ENCODE measurements at places on chromosomes 4 and X.

DNA sequence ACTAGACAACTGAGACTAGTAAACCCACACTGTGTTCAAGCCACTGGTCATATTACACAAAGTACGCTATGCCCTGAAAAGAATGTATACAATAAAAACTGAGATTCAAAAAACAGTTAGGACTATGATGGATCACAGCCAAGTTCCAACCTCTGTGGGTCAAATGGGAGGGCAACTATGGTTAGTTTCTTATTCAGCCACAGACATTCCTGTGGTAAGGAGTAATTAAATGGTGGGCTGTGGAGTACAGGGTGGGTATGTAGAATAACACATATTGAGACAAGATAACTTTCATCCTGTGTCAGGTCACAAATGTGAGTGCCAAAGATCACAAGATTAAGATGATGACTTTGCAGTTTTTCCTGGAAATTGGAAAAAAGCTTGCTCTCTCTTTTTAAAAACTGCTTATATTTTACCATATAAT lies 167.2 kb downstream of the NPNT start:
- DNase-seq: no peak

DNA sequence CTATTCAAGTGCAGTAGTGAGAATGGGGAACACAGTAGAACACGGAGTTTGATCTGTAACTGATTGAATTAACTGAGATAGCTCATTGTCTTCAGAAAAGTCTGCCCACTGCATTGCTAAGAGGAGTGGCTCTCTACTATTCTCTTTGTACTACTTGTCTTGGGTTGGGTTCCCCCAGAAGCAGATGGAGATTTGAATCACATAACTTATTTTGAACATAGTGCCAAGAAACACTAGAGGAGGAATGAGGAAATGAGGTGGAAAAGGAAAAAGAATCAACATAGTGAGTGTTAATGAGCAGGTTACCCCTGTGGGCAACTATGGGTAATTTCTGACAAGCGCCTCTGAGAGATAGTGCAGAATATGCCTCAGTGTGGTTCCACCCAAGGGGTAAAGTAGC lies 362.7 kb downstream of the STIM2 start:
- no peak for DNase-seq

DNA sequence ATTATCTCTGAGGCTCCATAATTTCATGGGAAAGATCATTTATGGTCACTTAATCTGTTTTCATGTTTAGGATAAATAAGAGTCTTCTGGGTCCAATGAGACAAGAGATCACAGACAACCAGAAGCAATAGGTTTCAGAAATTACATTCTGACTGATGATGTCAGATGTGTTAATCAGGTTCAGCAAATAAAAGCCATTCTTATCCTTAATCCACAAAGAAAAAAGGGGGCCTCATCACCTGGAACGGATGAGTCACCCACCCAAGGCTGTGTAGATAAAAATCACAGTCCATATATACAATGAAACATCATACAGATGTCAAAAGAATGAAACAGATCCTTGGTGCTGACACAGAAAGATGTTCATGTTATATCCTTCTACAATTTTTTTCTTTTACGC lies 36.6 kb downstream of the SYTL4 start:
- DNase-seq: no peak

DNA sequence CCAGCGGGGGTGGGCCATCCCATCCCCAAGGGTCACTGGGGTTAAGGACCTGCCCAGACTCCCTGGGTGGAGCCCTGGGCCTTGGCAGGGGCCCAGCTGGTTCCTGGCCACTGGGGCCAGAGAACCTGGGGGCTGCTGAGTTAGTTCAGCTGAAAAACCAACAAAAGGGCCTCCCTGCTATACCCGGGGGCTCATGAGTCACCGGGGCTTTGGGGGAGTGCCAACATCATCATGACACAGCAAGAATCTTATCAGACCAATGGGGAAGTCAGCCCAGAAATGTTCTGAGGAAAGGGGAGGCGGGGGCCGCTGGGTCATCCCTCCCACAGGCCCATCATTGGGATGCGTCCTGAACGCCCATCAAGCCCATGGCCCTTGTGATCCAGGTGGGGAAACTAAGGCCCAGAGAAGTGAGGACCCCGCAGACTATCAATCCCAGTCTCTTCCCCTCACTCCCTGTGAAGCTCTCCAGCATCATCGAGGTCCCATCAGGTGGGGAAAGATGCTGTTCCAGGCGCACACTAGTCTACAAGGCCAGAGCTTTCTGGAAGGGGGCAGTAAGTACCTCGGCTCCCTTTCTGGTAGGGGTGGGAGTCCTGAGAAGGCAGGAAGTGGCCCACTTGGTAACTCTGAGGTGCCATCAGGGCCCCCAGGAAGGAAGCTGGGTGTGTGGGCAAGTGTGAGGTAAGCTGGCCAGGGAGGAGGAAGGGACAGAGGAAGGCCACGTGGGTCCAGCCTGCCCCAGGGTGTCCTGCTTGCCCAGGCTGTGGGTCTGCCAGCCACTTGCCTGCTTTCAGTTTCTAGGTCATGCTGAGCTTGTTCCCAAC lies 4.5 kb downstream of the G6PD start:
- DNase-seq: peak; percentile 38

GRCh38 chr4:170037481-170037880 lies 11.3 kb upstream of the MFAP3L start:
- no peak for DNase-seq

GRCh38 chr4:16387448-16387847 lies 161.2 kb upstream of the TAPT1 start:
- DNase-seq: no peak

GRCh38 chrX:10725071-10725470 lies 104.7 kb upstream of the MID1 start:
- DNase-seq: no peak

- DNase-seq: no peak
These were observed 145.1 kb downstream of the PRDM5 start for GRCh38 chr4:120777459-120777858.

DNA sequence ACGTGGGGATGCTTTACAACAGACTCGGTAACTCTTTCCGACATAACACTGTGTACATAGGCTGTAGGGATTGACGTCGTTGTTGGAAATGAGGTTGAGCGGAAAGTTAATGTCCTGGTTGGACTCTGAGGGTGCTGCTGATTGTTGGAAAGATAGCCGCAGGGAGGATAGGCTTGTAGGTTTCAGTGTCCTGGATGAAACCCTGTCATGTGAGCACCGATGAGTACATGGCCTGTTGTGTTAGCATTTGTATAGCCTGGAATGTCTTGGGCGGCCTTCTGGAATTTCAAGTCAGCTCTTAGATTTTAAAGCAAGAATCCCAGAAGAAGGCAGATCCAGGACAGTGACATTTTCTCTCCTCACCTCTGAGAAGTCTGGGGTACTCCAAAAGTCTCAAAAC lies 63.3 kb downstream of the TBC1D14 start:
- DNase-seq: no peak

DNA sequence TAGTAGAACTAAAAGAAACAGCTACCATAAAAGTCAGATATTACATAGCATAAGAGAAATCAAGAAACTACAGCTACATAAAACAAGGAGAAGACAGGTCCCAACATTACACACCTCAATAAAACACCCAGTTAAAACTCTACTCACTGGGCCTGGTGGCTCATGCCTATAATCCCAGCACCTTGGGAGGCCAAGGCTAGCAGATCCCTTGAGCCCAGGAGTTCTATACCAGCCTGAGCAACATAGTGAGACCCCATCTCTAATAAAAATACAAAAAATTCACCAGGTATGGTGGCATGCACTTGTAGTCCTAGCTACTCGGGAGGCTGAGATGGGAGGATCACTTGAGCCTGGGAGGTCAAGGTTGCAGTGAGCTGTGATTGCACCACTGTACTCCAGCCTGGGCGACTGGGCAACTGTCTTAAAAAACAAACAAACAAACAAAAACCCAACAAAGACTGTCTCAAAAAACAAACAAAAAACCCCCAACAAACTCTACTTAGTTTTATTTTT lies 15.2 kb upstream of the TXLNG start:
- DNase-seq: no peak

DNA sequence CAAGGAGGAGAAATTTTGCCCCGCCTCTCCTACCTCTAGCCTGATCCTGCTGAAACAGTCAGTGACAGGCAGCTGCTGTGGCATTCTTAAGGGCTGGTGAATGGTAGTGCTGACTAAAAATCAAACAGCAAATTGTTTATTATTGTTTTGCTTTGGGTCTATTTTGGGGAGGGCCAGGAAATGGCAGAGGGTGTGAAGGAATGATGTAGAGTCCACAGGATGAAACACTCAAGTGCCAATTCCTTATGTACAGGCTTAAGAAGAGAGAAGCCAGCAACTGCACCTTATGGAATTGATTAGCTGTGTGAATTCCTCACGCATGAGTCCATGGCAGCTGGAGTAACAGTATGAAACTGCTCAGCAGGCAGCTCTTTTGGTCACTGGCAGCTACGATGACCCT lies 39.7 kb downstream of the VEGFC start:
- DNase-seq: no peak

- DNase-seq: no peak
These were observed 83.0 kb downstream of the SYTL5 start for GRCh38 chrX:38089173-38089982.

DNA sequence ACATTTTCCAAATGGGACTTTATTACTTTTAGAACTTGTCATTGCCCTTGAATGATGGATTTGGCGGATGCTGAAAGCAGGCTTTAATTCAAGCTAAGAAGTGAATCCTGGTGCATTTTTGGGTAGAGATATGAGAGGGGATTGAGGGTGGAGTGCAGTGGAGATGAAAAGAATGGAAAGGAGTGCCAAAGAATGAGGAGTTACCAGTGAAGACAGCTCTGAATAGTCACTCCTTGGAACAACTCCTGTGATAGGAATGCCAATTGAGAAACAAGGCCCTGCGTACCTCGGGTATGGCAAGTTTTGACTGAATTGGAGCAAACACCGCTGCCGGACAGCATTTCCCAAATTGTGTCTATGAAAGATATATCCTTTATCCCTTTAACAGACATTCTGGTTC lies 36.5 kb upstream of the ETNPPL start:
- no peak for DNase-seq

DNA sequence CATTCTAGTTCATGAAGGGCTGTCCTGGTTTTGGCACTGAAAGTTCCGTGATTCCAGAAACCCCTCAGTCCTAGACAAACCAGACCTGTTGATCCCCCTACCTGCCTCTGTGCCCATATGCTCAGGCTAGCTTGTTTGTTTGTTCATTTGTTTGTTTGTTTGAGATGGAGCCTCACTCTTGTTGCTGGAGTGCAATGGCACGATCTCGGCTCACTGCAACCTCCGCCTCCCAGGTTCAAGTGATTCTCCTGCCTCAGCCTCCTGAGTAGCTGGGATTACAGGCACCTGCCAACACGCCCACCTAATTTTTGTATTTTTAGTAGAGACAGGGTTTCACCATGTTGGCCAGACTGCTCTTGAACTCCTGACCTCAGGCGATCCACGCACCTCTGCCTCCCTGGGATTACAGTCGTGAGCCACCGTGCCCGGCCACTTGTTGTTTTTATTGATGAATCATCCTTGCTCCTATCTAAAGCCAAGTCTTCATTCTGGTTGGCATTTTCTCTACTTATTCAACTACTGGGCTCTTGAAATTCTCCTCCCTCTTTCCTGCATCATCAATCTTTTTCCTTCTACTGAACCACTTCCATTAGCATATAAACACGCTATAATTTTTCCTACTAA lies 86.3 kb upstream of the BMP2K start:
- DNase-seq: no peak

DNA sequence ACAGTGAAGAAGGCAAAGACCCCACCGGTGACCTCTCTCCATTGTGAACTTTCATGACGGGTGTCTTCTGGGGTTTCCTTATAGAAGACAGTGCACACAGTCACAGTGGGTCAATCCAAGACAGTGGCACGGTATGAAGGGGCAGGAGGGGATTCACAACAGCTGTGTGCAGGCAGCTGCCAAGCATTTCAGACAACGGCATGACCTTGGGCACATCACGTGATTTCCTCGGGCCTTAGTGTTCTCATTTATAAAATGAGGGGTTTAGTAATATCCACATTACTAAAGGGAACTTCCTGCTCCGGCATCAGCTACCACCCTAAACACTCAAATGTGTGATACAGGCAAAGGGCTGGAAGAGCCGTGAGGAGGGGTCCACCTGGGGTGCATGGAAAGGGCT lies 42.9 kb downstream of the RBM47 start:
- DNase-seq: no peak
